ENCODE measurements at places on chromosomes 2 and 18. TPM values are rescaled to one million over a fixed set of nuclear protein-coding genes. Genes with fewer than 3 reads are reported as not detected.

DNA sequence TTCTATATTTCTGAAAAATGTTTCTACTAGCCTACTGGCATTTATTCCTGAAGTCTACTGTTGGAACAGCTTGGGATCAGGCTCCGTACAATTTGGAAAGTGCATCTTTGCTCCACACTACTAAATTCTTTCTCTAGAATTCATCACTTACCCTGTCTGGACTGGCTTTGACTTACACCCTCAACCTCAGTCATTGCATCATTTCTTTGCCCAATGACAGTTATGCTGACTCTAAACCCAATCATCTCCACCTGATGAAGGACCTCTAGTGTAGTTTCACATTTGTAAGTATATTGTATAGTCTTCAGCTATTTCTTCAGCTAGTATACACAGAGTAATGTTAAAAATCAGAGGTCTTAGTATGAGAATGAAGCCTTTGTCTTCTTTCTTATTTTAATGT is 359.6 kb upstream of the MC4R start:
- DNase-seq = peak; percentile 4

- DNase-seq = no peak
Observed at GRCh38 chr2:229160180-229160579, 110.9 kb downstream of the PID1 start.

DNA sequence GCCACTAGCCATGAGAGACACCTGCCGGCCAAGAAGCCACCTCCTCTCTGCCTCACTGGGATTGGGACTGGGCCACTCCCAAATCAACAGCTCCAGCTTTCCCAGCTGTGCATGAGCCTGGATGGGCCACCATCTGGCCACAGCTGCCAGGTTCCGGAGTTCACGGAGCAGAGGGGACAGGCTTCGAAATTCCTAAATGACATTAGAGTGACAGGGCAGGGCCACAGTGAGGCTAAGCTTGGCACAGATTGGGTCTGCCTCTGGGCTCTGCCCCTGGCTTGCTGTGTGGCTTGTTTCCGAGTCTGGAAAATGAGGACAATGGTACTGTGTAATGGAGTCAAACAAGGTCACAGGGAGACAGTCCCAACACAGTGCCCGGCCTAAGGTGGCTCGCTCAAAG is 6.5 kb downstream of the DIPK1C start:
- no peak for DNase-seq

Gene INHBB
- total RNA-seq = 2.2 TPM

DNA sequence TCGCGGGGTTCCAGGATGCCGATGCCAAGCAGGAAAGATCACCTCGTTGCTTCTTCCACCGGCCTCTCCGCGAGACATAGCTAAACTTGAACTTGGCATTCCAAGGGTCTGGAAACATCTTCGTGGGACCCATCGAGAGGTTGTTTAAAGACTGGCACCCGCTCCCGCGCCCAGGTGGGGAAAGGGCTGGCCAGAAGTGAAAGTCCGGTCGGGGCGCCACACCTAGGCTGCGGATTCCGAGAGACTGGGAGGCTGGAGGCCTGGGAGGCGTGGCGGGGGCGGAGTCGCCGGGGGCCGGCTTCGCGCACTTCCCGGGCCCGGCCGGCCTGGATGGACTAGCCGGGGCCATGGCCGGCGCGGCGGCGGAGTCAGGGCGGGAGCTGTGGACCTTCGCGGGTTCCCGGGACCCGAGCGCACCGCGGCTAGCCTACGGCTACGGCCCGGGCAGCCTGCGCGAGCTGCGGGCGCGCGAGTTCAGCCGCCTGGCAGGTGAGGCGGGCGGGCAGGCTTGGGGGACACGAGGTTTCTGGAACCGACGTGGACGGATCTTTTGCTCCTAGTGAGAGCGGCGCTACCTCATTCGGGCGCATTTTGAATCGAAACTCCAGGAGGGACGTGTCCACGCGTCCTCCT is at the start of gene MOCOS:
MOCOS (plus strand) TSS at position 305 of the 633 bp plus-strand sequence; CDS start at position 348, 43 bp downstream.
- DNase-seq = peak; percentile 71

- DNase-seq = no peak
Observed at GRCh38 chr2:62293490-62294271, 97.8 kb downstream of the B3GNT2 start.

GRCh38 chr2:206353685-206354084 is 79.2 kb downstream of the ZDBF2 start:
- DNase-seq = peak; percentile 27

Gene CDH7
- 1.5 TPM for total RNA-seq

Gene CYTIP
- total RNA-seq = not detected

Gene SCN9A
- total RNA-seq = 1.8 TPM

DNA sequence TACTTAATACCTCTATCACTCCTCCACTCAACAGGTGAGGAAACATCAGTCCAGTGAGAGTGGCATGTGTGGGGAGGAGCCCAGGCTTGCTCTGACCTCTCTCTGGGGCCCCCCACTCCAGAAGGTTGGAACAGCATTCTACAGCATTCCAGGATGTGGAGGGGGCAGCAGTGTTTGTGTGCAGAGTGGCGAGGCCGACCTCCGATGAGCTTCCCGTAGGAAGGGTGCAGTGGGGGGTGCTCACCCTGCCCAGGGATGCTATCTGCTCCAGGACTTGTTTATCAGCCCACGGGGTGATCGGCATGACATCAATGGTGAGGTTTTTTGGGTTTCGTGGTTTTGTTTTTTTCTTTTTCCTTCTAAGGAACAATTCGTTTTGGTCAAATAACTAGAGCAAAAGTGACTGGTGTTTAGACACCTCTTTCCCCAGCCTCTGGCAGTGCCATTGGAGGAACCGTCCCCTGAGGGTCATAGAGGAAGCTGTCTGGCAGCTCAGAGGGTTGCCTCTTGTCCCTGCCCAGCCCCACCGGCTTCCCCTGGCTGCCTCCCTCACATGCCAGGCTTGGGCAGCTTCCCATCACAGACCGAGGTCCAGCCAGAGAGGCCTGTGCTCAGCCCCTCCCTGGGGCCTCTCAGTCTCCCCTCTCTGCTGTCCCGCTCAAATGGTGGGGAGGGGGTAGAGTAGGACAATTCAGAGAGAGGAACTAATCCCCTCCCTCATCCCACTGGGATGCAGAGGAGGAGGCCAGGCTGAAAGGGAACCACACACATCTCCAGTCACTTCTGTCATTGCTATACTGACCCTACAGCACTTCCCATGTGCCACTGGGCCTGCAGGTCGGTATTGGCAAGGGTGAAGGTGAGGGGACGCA is 96.5 kb downstream of the ZFP36L2 start:
- no peak for DNase-seq

GRCh38 chr2:240946046-240946445 is 39.9 kb downstream of the CROCC2 start:
- DNase-seq = no peak

DNA sequence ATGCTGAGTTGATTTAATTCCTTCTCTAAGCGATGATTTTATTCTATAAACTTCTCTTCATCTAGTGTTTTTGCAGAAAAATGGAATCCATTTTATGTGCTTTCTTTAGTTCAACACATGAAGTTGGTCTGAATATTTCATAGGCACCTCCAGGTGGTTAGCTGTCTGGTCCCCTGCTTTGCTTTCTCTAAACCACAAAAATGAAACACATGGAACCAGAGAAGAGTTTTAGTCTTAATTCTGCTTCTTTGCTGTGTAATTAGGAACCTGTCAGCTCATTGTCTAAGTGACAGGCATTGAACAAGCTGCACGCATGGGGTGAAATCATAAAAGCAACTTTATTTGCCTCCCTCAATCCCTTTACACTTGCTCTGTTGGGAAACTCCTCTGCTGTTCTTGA is 150.4 kb downstream of the PIK3C3 start:
- no peak for DNase-seq

Gene TUBA3E
- total RNA-seq = 11.1 TPM

- no peak for DNase-seq
Observed at GRCh38 chr2:64613276-64613675, 40.4 kb downstream of the SERTAD2 start.

Gene SP140
- 9.3 TPM for total RNA-seq

- no peak for DNase-seq
Observed at GRCh38 chr2:129910446-129911362, 68.8 kb upstream of the RAB6C start.

Gene PRKAG3
- total RNA-seq = not detected

GRCh38 chr2:63569740-63570139 is 18.5 kb downstream of the WDPCP start:
- no peak for DNase-seq

GRCh38 chr2:152584301-152584700 is 133.0 kb downstream of the PRPF40A start:
- no peak for DNase-seq

Gene RTKN
- 15.8 TPM for total RNA-seq

DNA sequence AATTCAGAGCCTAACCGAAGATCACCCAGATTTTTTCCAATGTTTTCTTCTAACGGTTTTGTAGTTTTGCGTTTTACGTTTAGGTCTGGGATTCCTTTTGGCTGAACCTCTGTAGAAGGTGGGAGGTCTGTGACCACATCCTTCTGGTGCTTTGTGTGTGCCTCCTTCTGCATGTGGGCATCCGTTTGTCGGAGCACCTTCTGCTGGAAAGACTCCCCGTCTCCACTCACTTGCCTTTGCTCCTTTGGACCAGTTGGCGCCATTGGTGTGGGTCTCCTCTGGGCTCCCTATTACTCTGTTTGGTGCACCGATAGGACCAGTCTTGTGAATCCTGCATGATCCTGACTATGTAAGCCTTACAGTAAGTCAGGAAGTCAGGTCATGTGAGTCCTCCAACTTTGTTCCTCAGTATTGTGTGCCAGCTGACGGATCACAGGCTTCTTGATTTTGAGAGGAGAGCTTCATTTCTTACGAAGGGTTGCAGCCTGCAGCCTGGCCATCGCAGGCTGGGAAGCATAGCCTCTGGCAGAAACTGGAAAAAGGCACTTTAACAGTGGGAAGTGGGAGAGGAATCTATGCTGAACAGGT is 13.6 kb downstream of the AQP12A start:
- no peak for DNase-seq

GRCh38 chr2:727071-727470 is 49.9 kb upstream of the TMEM18 start:
- DNase-seq = no peak

DNA sequence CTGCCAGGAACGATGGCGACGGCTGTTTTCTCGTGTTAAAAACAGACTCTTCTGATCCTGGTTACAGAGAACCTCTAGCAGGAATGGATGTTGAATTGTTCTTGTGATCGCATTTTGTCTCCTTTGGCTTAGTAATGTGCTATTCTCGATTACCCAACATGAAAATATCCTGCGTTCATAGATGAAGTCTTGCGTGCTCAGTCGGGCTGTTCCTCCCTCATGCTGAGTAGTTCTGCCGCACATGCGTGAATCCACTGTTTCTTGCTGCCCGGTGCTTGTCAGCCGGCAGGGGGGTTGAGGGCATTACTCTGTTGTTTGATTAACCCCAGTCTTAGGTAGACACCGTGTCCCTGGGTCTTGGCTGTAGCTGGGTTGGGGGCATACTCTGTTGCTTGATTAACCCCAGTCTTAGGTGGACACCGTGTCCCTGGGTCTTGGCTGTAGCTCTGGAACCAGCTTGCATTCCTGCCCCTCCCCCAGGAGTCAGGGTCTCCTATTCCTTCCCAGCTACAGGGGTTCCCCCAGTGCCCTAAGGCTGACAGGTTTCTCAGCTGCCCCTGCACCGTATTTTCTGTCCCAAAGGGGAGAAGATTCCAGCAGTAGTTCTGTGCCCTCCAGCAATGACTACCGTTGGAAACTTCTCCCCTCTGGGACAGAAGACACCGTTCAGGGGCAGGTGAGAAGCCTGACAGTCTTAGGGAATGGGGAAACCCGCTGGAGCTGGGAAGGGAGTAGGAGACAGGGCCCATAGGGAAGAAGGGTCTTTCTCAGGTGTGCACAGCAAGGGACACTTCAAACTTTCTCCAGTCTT is 22.1 kb upstream of the ASB1 start:
- DNase-seq = no peak

- DNase-seq = no peak
Observed at GRCh38 chr2:202822411-202822810, 49.2 kb downstream of the ICA1L start.

DNA sequence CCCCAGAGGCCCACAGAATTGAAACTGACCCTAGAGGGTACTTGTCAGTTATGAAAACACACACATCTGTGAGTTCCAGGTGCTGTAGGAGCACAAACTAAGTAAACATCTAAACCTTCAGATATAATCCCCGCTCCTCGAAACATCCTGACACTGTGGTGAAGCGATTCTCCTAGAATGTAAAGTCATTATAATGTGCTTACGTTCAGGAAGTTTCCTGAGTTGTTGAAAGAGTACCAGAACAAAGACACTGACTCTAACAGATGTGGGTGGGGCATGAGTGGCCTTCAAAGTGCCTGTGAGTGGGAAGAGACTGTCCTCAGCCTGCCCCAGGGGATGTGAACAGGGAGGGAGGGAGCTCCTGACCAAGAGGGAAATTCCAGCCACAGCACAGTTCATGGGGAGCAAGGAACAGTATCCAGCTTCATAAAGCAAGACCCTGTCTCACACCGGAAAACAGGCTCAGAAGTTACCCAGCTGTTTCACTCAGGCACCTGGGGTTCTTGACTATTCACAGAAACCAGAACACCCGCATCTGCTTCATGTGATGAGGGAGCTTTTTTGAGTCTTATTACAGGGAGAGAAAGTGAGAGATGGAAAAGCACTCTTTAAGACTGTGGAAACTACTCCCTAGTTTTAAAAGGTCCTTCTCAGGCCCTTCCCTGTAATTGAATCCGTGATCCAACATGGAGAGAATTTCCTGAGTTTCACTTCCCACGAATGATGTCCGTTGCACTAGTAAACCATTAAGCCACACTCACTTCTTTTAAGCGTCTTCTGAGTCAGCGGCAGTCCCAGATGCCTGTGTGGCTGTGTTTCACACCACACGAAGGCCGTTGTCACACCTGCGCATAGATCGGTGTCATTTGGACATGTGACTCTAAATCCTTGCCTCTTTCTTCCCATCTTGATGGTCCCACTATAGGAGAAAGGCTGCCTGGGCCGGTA is 88.6 kb upstream of the EML6 start:
- peak; percentile 75 for DNase-seq

Gene ARHGAP15
- total RNA-seq = 0.13 TPM

GRCh38 chr2:145350011-145350410 is 830.1 kb upstream of the ZEB2 start:
- peak; percentile 66 for DNase-seq

DNA sequence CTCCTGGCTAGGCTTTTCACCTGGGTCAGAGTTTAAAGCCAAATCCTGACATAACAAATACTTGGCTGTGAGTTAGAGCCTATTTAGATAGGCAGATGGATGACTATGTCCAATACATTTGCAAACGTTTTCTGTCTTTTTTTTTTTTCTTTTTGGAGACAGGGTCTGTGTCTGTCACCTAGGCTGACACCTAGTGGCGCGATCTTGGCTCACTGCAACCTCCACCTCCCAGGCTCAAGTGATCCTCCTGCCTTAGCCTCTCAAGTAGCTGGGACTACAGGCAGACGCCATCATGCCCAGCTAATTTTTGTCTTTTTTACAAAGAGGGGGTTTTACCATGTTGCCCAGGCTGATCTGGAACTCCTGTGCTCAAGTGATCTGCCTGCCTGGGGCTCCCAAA is 124.8 kb downstream of the DYM start:
- DNase-seq = peak; percentile 34

Gene SP140L
- 9.3 TPM for total RNA-seq
